Pancreas (tissue), 10 donors: ENCODE measurements at places on chromosomes 11 and 22. TPM values are rescaled to one million over a fixed set of nuclear protein-coding genes. Genes with fewer than 3 reads are reported as not detected.

GRCh38 chr11:71451596-71452198 lies 1.3 kb upstream of the NADSYN1 start:
- peaks cover 20% of the 10 kb centered on the region for H3K4me1 ChIP-seq
- H3K4me3 ChIP-seq: peak overlapping the region; percentile 57
- H3K27ac ChIP-seq: peak overlapping the region; percentile 85

- H3K27me3 ChIP-seq: no peaks in the 10 kb centered on the region
- H3K36me3 ChIP-seq: no peaks in the 10 kb centered on the region
- peaks cover 34% of the 10 kb centered on the region for H3K4me1 ChIP-seq
Observed at GRCh38 chr11:22079133-22079872, 113.6 kb upstream of the ANO5 start.

- H3K27ac ChIP-seq: no peak overlapping the region
- H3K4me3 ChIP-seq: no peak overlapping the region
- H3K27me3 ChIP-seq: no peaks in the 10 kb centered on the region
- H3K4me1 ChIP-seq: no peaks in the 10 kb centered on the region
Observed at GRCh38 chr11:122430490-122430889, 225.0 kb upstream of the UBASH3B start.

DNA sequence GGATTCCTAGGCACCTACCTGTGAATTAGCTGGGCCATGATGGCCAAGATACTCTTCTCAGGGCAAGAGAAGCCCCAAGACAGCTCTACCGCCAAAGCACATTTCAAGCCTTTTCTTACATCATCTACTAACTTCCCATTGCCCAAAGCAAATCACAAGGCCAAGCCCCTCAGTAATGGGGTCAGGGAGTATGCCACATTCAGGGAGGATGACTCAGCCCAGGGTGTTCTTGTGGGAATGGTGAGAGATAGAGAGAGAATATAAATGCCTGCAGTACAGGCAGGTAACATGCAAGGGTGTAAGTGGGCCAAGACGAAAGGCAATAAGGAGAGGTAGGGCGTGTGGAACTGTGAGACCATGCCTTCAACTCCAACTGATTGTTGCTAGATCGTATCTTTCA lies 162.5 kb upstream of the ISX start:
- H3K4me1 ChIP-seq: no peaks in the 10 kb centered on the region
- H3K27ac ChIP-seq: no peak overlapping the region
- H3K27me3 ChIP-seq: no peaks in the 10 kb centered on the region
- no peak overlapping the region for H3K4me3 ChIP-seq
- DNase-seq: no peak
- H3K36me3 ChIP-seq: no peaks in the 10 kb centered on the region

GRCh38 chr11:119694334-119694733 lies 34.7 kb downstream of the NECTIN1 start:
- H3K4me3 ChIP-seq: no peak overlapping the region
- DNase-seq: peak; percentile 73
- H3K27me3 ChIP-seq: no peaks in the 10 kb centered on the region
- H3K27ac ChIP-seq: peak overlapping the region; percentile 19

DNA sequence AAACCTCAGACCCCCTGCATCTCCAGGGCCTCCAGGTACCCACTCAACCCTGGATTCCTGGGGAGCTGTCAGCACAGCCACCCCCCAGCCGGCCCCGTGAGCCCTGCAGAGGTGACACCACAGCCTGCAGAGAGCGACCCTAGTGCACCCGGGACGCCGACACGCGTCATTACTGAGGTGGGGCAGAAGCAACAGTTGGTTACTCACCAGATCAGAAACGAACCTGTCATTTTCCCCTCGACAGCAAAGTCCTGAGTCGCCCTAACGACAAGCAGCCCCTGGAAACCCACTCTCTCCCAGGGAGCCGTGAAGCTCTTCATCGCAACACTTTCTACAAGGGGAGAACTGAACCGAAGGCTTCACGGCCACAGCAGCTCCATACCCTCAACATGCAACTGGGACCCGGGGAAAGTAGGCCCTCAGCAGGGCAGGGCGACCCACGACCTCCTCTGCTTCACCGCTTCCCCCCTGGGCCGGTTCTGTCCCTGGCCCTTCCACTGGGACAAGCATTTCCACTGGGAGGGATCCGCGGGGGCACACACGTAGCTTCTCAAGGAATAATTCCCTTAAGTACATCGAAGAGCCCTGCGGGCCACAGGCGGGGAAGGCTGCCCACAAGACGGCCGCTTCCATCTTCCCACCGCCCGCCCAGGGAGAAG lies 1.6 kb downstream of the BRD1 start:
- no peak for DNase-seq
- H3K27ac ChIP-seq: peak overlapping the region; percentile 65
- no peaks in the 10 kb centered on the region for H3K27me3 ChIP-seq
- H3K36me3 ChIP-seq: no peaks in the 10 kb centered on the region
- no peaks in the 10 kb centered on the region for H3K4me1 ChIP-seq

GRCh38 chr22:37552524-37553163 lies 7.6 kb upstream of the CDC42EP1 start:
- H3K4me3 ChIP-seq: no peak overlapping the region
- H3K36me3 ChIP-seq: no peaks in the 10 kb centered on the region
- H3K27me3 ChIP-seq: no peaks in the 10 kb centered on the region

- H3K36me3 ChIP-seq: no peaks in the 10 kb centered on the region
- no peak overlapping the region for H3K27ac ChIP-seq
- H3K4me3 ChIP-seq: no peak overlapping the region
- no peaks in the 10 kb centered on the region for H3K27me3 ChIP-seq
- DNase-seq: no peak
Observed at GRCh38 chr11:133545199-133545803, 13.0 kb upstream of the OPCML start.

GRCh38 chr11:20125927-20126326 lies 34.3 kb downstream of the DBX1 start:
- H3K4me1 ChIP-seq: no peaks in the 10 kb centered on the region
- no peak for DNase-seq
- no peaks in the 10 kb centered on the region for H3K36me3 ChIP-seq
- H3K27me3 ChIP-seq: no peaks in the 10 kb centered on the region

DNA sequence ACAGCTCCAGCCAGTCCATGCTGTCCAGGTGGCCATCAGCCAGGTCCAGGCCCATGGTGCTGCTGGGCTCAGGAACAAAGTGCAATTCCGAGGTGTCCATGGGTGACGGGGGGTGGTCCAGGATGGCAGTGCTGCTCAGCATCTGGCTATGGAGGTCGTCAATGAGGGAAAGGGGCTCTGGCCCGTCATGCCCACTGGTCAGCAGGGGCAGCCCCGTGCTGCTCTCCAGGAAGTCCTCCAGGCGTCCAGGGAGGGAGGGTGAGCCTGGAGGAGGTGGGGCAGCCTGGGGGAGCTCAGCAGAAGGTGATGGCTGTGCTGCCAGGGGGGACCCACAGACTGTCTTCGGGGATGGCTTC lies 41.1 kb downstream of the SGSM3 start:
- no peaks in the 10 kb centered on the region for H3K36me3 ChIP-seq
- no peak overlapping the region for H3K27ac ChIP-seq
- peak; percentile 41 for DNase-seq

- no peak for DNase-seq
- H3K4me3 ChIP-seq: peak overlapping the region; percentile 51
- H3K4me1 ChIP-seq: peaks cover 20% of the 10 kb centered on the region
- no peak overlapping the region for H3K27ac ChIP-seq
- no peaks in the 10 kb centered on the region for H3K27me3 ChIP-seq
Observed at GRCh38 chr11:36376888-36377758, 81.0 kb downstream of the PRR5L start.

GRCh38 chr11:74256378-74257133 lies 54.9 kb downstream of the P4HA3 start:
- H3K4me1 ChIP-seq: no peaks in the 10 kb centered on the region
- no peak overlapping the region for H3K27ac ChIP-seq
- H3K4me3 ChIP-seq: no peak overlapping the region
- DNase-seq: no peak
- H3K27me3 ChIP-seq: no peaks in the 10 kb centered on the region
- no peaks in the 10 kb centered on the region for H3K36me3 ChIP-seq

DNA sequence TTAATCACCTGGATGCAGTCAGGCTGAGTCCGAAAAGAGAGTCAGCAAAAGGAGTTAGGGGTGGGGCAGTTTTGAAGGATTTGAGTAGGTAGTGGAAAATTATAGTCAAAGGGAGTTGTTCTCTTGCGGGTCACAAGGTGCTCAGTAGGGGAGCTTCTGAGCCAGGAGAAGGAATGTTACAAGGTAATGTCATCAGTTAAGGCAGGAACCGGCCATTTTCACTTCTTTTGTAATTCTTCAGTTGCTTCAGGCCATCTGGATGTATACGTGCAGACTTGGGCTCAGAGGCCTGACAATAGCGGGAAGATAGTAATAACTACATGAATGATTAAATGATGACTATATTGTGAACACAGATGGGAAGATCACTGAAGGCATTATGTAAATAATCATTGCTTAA lies 6.2 kb downstream of the SC5D start:
- H3K36me3 ChIP-seq: no peaks in the 10 kb centered on the region
- no peaks in the 10 kb centered on the region for H3K27me3 ChIP-seq
- H3K27ac ChIP-seq: no peak overlapping the region
- DNase-seq: no peak

- peak; percentile 42 for DNase-seq
- H3K27me3 ChIP-seq: no peaks in the 10 kb centered on the region
- peak overlapping the region; percentile 89 for H3K27ac ChIP-seq
- H3K4me3 ChIP-seq: no peak overlapping the region
- peaks cover 27% of the 10 kb centered on the region for H3K4me1 ChIP-seq
Observed at GRCh38 chr11:68012843-68013610, 2.9 kb downstream of the ALDH3B1 start.

DNA sequence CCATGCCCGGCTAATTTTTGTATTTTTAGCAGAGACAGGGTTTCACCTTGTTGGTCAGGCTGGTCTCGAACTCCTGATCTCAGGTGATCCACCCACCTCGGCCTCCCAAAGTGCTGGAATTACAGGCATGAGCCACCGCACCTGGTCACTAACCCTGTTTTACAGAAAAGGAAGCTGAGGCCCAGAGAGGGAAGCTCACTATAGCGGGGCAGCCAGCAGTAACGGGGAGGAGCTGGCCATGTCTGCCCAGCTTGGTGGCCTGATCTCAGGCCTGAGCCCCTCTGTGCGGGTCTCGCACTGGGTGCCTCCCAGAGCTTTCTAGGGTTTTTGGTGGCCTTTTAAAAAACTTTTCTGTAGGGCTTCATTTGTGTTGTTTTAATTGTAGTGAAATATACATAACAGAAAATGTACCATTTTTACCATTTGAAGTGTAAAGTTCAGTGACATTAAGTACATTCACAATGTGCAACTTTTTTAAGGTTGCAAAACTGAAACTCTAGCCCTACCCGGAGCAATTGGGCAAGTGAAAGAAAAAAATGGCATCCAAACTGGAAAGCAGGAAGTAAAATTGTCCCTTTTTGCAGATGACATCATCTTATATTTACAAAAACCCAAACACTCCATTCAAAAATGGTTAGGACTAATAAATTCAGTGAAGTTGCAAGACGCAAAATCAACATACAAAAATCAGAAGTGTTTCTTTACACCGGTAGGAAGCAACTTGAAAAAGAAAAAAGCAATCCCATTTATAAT lies 14.5 kb upstream of the CYTH4 start:
- no peak overlapping the region for H3K4me3 ChIP-seq
- no peaks in the 10 kb centered on the region for H3K36me3 ChIP-seq
- H3K4me1 ChIP-seq: no peaks in the 10 kb centered on the region
- no peak overlapping the region for H3K27ac ChIP-seq
- no peaks in the 10 kb centered on the region for H3K27me3 ChIP-seq
- no peak for DNase-seq

GRCh38 chr11:47394322-47395222 lies 13.8 kb upstream of the SLC39A13 start:
- H3K27me3 ChIP-seq: no peaks in the 10 kb centered on the region
- H3K4me3 ChIP-seq: no peak overlapping the region
- H3K4me1 ChIP-seq: no peaks in the 10 kb centered on the region
- peak overlapping the region; percentile 61 for H3K27ac ChIP-seq
- no peaks in the 10 kb centered on the region for H3K36me3 ChIP-seq
- no peak for DNase-seq

GRCh38 chr11:70250876-70251658 lies 19.4 kb upstream of the PPFIA1 start:
- H3K36me3 ChIP-seq: no peaks in the 10 kb centered on the region
- H3K4me1 ChIP-seq: no peaks in the 10 kb centered on the region
- no peaks in the 10 kb centered on the region for H3K27me3 ChIP-seq

DNA sequence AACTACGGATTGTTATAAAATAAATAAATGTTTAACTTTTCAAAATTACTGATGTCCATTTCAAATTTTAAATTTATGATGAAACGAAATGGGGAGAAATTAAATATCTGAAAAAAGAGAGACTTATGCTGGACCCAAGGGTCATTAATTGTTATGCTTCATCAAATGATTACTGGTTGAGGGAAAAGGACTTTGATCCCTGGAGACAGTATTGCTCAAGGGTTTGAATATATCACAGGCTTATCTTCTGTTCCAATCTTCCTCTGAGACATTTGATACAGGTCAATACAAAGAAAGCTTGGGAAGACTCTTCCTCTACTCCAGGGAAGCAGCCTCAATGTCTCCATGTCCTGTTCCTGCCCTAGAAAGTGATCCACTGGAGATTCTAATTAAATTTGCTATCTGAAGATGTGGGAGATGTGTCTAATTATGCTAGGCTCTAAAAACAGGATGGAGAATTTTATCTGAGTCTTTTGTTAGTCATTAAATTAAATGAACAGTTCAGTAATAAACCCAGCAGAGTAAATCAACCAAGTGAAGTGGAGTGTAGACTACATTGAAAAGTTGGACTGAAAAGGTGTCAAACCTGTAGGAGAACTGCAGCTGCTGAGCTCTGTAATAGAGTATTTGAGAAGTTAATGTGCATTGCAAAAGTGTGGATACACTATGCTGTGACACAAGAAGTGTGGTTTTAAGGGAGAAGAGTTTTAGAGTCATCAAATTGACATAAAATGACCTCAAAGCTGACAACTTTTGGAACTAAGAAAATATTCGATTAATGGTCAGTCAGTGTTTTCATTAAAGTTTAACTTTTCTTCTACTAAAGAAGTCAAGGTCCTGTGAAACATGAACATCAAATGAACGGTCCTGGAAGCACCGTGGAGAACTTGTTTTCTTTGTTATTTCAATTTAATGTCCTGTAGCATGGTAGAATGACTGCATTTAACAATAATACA lies 623.7 kb upstream of the CCDC90B start:
- H3K4me1 ChIP-seq: no peaks in the 10 kb centered on the region
- DNase-seq: no peak
- no peak overlapping the region for H3K4me3 ChIP-seq
- no peaks in the 10 kb centered on the region for H3K36me3 ChIP-seq
- no peaks in the 10 kb centered on the region for H3K27me3 ChIP-seq

SERPING1 gene
- total RNA-seq: 172 TPM

RAB36 gene
- total RNA-seq: 2.1 TPM

DDX25 gene
- 0.98 TPM for total RNA-seq

SYT9 gene
- 2.0 TPM for total RNA-seq

KCNJ4 gene
- total RNA-seq: not detected

KRTAP5-7 gene
- total RNA-seq: 0.19 TPM

TMEM191B gene
- total RNA-seq: 0.28 TPM

KRTAP5-1 gene
- total RNA-seq: not detected

C11orf86 gene
- total RNA-seq: not detected

LGR4 gene
- 73.0 TPM for total RNA-seq

TNNT3 gene
- total RNA-seq: 0.24 TPM

ELMOD1 gene
- not detected for total RNA-seq

IGF2 gene
- 99.9 TPM for total RNA-seq
